ENCODE measurements at places on chromosomes 11 and 22.

DNA sequence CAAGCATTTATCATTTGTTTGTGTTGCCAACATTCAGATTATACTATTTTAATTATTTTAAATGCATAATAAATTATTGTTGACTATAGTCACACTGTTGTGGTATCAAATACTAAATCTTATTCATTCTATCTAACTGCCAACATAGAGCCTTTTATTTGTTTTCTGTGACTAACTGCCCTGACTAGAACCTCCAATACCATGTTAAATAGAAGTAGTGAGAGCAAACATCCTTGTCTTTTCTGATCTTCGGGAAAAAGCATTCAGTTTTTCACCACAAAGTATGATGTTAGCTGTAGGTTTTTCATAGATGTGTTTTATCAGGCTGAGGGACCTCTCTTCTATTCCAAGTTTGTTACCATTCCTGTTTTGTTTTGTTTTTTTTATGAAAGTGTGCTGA, 15.2 kb downstream of the TRIM34 start:
- H3K36me3 ChIP-seq = peaks cover 99% of the 10 kb centered on the region
- H3K4me1 ChIP-seq = no peaks in the 10 kb centered on the region
- no peak for DNase-seq
- H3K27ac ChIP-seq = no peak overlapping the region
- H3K4me3 ChIP-seq = no peak overlapping the region

DNA sequence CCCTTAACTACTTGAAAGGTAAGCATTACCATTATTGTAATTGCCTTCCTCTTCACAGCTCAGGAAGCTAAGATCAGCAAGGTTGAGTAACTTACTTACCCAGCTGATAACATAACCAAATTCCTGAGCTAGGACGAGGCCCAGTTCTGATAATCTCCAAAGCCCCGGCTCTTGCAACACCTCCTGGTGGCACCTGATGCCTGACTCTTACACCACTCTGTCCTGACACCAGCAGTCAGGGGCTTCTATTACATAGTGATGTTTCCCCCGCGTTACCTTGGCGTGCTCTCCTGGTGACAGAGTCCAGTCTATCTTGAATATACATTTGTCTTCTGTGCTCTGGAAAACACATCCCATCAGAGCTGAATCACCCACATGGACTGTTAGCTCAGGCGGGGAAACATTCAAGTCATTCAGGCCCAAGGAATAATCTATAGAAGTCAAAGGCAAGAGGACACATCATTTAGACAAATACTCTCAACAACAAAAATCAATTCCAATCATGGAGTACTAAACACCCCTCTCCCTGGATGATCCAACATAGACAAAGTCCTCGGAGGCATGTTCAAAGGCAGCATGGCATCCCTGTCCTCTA, 12.6 kb downstream of the JAML start:
- H3K36me3 ChIP-seq = no peaks in the 10 kb centered on the region
- no peaks in the 10 kb centered on the region for H3K27me3 ChIP-seq
- DNase-seq = no peak

DNA sequence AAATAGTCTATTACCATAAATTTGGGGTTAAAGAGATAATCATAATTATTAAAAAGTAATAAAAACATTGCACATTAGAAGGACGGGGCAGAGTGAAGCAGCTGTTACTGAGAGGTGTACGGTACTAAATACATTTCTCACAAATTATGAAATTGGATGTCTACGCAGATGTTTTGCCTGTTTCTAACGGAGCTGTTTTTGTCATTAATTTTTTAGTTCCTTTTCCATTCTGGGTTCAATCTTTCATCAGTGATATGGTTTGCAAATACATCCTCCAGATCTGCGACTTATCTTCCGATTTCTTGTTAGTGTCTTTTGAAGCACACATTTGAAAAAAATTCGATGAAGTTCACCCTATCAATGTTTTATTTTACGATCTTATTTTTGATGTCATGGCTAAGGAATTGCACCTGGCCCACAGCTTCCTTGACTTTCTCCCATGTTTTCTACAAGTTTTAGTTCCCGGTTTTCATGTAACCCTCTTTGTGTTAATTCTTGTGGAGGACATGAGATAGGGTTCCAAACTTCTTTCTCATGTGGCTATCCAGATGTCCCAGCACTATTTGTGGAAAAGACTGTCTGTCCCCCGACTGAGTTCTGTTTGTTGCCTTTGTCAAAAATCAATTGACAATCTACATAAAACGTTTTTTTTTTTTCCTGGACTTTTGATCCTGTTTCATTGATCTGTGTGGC, 21.3 kb upstream of the KRTAP5-6 start:
- H3K4me1 ChIP-seq = no peaks in the 10 kb centered on the region
- no peak for DNase-seq
- no peak overlapping the region for H3K27ac ChIP-seq
- no peak overlapping the region for H3K4me3 ChIP-seq

DNA sequence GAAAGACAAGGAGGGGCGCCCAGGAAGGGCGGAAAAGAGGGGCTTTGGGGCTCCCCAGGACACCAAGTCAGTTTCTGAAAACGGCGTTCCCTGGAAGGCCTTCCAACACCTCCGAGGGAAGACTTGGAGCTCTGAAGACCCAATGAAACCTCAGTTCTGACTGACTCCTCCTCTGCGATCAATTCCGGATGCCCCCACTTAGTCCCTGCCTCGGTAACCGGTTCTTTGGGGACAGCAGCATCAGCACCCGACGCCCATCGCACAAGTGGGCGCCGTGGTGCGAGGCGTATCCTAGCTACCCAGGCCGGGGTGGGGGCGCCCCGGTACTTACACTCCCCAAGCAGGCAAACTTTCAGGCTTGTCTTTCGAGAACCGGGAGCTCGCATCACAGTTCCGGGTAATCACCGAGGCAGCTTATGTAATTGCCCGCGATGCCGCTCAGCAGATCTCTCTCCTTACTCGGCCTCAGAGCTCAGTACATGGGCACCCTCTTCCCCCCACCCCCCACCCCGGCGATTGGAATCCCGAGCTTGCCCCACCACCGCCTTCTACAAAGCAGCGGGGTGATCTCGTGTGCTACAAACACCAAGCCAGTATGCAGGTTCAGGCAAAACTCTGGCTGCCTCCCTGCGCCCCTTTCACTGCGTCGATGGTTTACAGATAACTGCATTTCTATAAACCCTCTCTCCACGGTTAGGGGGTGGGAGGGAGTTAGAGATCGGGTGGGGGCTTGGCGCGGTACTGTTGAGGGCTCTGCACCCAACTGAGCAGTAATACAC, 2.0 kb downstream of the TENM4 start:
- H3K4me3 ChIP-seq = peak overlapping the region; percentile 67
- peak; percentile 44 for DNase-seq
- H3K27me3 ChIP-seq = peaks cover 87% of the 10 kb centered on the region
- H3K4me1 ChIP-seq = peaks cover 56% of the 10 kb centered on the region
- H3K36me3 ChIP-seq = no peaks in the 10 kb centered on the region

- no peak overlapping the region for H3K27ac ChIP-seq
- no peak for DNase-seq
- no peaks in the 10 kb centered on the region for H3K27me3 ChIP-seq
- peaks cover 57% of the 10 kb centered on the region for H3K4me1 ChIP-seq
- H3K4me3 ChIP-seq = no peak overlapping the region
- H3K36me3 ChIP-seq = no peaks in the 10 kb centered on the region
These were observed 73.6 kb downstream of the MICAL3 start for GRCh38 chr22:17950651-17951214.

GRCh38 chr11:34613552-34614056, 7.3 kb upstream of the EHF start:
- H3K4me3 ChIP-seq = no peak overlapping the region
- no peak overlapping the region for H3K27ac ChIP-seq
- H3K4me1 ChIP-seq = no peaks in the 10 kb centered on the region
- no peaks in the 10 kb centered on the region for H3K36me3 ChIP-seq
- no peak for DNase-seq

DNA sequence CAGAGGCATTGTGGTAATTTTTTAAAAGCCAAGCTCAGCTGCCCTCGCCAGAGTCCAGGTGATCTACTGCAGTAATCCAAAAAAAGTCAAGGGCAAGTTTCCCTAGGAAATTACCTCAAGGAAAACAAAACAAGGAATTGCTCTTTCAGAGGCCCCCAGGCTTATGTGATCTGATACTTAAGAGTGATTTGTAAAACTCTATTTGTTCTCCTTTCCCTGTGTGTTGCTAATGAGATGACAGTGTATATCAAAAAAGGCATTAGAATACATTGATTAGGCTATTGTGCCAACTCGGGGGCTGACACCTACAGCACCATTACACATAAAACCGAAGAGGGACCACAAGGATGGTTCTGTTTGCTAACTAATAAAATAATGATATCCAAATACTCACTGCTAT, 44.5 kb upstream of the CHRM4 start:
- no peaks in the 10 kb centered on the region for H3K36me3 ChIP-seq
- H3K4me1 ChIP-seq = peaks cover 4% of the 10 kb centered on the region
- H3K27ac ChIP-seq = no peak overlapping the region
- no peaks in the 10 kb centered on the region for H3K27me3 ChIP-seq
- DNase-seq = no peak

- no peaks in the 10 kb centered on the region for H3K4me1 ChIP-seq
- no peak overlapping the region for H3K4me3 ChIP-seq
- H3K27me3 ChIP-seq = no peaks in the 10 kb centered on the region
- DNase-seq = no peak
- H3K36me3 ChIP-seq = peaks cover 10% of the 10 kb centered on the region
These were observed 99.1 kb upstream of the CHRM4 start for GRCh38 chr11:46490666-46491065.

- no peak overlapping the region for H3K4me3 ChIP-seq
- no peak for DNase-seq
- no peak overlapping the region for H3K27ac ChIP-seq
These were observed 164.7 kb downstream of the MAML2 start for GRCh38 chr11:96178049-96178886.

DNA sequence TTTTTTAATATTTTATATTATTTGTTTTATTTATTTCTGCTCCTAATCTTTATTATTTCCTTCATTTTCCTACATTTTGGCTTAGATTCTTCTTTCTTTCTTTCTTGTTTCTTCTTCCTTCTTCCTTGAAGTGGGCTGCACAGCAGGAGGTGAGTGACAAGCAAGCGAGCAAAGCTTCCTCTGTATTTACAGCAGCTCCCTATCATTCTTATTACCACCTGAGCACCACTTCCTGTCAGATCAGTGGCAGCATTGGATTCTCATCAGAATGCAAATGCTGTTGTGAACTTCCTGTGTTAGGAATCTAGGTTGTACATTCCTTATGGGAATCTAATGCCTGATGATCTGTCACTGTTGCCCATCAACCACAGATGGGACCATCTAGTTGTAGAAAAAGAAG, 784.9 kb upstream of the LUZP2 start:
- no peak overlapping the region for H3K4me3 ChIP-seq
- H3K27ac ChIP-seq = no peak overlapping the region
- no peaks in the 10 kb centered on the region for H3K4me1 ChIP-seq
- H3K36me3 ChIP-seq = no peaks in the 10 kb centered on the region
- no peaks in the 10 kb centered on the region for H3K27me3 ChIP-seq
- DNase-seq = no peak

DNA sequence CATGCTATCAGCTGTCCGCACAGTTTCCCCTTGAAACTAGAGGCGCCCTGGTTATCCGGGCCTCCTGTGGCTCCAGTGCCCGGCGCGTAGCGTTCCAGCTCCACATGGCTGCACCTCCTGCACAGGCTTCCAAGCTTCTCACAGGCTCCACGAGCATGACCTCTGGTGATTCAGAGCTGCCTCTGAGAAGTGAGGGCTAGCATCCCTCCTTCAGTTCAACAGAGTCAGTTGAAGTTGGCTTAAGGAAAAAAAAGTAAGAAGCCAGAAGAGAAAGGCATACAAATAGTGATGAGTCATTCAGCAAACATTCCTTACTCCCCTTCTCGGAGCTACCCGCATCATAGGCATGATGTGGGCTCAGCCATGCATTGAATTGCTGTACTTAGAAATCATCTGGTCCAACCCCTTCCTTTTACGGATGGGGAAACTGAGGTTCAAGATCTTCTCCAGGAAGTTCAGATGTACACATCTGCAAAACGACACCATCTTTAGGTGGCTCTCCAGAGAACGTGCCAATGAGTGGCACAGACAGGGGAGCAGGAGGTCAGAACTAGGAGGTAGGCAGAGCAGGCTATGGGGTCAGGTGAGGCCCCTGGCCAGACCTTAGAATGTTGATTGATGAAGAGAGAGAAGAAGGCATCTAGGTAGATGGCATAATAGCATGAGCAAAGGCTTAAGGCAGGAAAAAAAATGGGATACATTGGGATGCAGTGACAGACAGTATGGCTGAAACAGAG, 216.3 kb upstream of the TBCEL start:
- no peak overlapping the region for H3K4me3 ChIP-seq
- no peaks in the 10 kb centered on the region for H3K4me1 ChIP-seq
- no peak overlapping the region for H3K27ac ChIP-seq
- H3K27me3 ChIP-seq = no peaks in the 10 kb centered on the region
- no peak for DNase-seq

GRCh38 chr22:19759427-19760057, 1.0 kb upstream of the TBX1 start:
- H3K27me3 ChIP-seq = peaks cover 88% of the 10 kb centered on the region
- H3K27ac ChIP-seq = no peak overlapping the region
- no peak for DNase-seq

- H3K4me3 ChIP-seq = no peak overlapping the region
- H3K4me1 ChIP-seq = no peaks in the 10 kb centered on the region
- no peak overlapping the region for H3K27ac ChIP-seq
- no peaks in the 10 kb centered on the region for H3K27me3 ChIP-seq
- no peaks in the 10 kb centered on the region for H3K36me3 ChIP-seq
These were observed 120.8 kb upstream of the POU2AF2 start for GRCh38 chr11:111124724-111125123.

DNA sequence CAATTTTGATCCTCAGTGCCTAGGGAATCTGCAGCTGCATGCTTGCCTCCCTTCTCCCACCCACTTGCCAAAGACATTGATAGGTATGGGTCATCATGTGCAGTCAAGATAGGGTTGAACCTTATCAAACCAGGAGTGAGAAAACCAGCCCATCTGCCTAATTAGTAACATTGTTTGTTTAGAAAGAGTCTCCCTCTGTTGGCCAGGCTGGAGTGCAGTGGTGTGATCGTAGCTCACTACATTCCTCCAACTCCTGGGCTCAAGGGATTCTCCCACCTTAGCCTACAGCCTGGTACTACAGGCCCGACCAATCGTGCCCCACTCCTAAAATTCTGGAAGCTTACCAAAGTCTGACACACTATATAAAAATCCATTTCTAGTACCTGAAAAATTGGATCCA, 4.6 kb downstream of the C11orf71 start:
- H3K27me3 ChIP-seq = no peaks in the 10 kb centered on the region
- H3K4me3 ChIP-seq = no peak overlapping the region
- H3K27ac ChIP-seq = no peak overlapping the region
- no peaks in the 10 kb centered on the region for H3K36me3 ChIP-seq

GRCh38 chr11:16881074-16881709, 133.0 kb downstream of the PLEKHA7 start:
- no peaks in the 10 kb centered on the region for H3K4me1 ChIP-seq
- H3K4me3 ChIP-seq = no peak overlapping the region
- H3K27ac ChIP-seq = no peak overlapping the region
- DNase-seq = no peak
- H3K36me3 ChIP-seq = no peaks in the 10 kb centered on the region
- H3K27me3 ChIP-seq = no peaks in the 10 kb centered on the region

- no peak for DNase-seq
- no peaks in the 10 kb centered on the region for H3K27me3 ChIP-seq
- peaks cover 43% of the 10 kb centered on the region for H3K4me1 ChIP-seq
- no peak overlapping the region for H3K4me3 ChIP-seq
These were observed 85.0 kb upstream of the EED start for GRCh38 chr11:86159581-86159891.
